ENCODE measurements at places on chromosomes 2 and 18.

GRCh38 chr18:75162467-75162866, 46.5 kb downstream of the PTGR3 start:
- DNase-seq = no peak

DNA sequence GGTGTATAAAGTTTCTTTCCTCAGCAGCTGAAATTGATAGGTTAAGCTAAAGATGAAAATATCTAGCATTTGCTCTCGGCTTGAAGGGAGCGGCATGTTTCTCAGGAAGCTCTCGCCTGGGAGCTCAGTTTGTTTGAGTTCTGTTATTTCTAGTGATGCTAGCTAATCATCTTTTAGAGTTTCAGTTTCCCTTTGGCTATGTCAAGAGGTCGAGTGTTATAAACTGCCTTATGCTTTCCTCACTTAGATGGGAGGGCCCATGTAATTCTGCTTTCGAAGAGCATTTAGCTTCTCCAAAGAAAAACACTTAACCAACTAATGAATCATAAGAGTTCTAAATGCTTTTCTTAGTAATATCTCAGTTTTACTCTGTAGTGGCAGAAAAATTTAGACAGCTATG, 33.6 kb downstream of the PLCL1 start:
- no peak for DNase-seq

DNA sequence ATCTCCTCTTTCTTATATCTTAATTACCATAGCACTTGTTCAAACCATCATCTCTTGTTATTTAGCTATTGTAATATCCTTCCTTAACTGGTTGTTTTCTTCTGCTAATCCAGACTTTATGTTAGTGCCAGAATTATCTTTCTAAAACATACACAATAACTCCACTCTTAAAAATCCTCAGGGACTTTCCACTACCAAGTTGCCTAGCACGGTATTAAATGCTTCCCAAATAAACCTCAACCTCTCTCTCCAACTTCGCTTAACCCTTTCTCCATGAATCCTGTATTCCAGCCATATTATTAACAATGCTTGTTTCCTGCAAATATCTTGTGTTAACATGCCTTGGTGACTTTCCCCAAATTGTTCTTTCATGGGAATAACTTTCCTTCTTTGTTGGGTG, 84.5 kb downstream of the FAM228A start:
- no peak for DNase-seq

DNA sequence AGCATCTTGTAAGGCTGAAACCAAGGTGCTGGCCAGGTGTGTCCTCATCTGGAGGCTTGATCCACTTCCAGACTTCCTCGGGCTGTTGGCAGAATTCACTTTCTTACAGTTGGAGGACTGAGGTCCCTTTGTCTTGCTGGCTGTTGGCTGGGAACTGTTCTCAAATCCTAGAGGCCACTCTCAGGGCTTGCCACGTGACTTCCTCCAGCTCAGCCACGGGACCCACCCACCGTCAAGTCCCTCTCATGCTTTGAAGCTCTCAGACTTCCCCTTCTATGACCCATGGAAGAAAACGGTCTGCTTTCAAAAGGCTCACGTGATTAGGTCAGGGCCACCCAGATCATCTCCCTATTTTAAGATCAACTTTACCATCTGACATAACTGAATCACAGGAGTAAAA, 77.1 kb downstream of the SMAD4 start:
- DNase-seq = peak; percentile 21

GRCh38 chr2:40298026-40298425, 153.9 kb downstream of the SLC8A1 start:
- DNase-seq = no peak

DNA sequence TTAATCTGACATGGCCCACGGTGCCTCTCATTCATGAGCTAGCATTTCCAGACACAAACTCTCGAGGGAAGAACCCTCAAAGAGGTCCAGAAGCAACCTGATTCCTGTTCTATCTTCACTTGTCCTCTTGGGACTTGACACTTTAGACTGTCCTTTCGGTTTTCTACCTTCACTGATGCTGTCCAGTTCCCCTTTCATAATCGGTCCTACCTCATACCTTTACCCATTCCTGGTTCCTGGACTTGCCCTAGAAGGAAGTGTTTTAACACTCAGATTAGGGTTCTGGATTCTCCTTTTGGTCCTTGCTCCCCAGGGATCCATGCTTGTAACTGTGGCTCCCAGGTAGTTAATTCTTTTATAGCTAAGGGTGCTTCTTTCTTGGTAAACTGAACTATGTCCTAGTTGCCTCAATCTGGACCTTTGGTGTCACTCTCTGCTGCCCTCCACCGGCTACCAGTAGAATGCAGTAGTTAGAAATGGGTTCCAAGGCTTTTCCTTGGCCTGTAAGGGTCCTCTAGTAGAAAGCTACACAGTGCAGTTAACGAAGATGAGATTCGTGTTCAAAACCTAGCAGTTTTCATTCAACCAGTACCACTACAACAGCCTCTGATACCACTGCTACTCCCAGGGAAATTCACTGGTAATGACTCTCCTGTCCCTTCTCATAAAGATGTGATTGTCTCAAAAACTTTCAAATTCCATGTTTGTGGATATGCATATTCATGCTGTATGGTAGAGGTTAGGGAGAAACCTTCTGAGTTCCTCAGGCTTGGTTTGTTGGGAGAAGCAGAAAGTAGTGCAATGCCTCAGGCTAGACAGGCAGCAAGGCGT, 178.1 kb upstream of the CYP26B1 start:
- no peak for DNase-seq

DNA sequence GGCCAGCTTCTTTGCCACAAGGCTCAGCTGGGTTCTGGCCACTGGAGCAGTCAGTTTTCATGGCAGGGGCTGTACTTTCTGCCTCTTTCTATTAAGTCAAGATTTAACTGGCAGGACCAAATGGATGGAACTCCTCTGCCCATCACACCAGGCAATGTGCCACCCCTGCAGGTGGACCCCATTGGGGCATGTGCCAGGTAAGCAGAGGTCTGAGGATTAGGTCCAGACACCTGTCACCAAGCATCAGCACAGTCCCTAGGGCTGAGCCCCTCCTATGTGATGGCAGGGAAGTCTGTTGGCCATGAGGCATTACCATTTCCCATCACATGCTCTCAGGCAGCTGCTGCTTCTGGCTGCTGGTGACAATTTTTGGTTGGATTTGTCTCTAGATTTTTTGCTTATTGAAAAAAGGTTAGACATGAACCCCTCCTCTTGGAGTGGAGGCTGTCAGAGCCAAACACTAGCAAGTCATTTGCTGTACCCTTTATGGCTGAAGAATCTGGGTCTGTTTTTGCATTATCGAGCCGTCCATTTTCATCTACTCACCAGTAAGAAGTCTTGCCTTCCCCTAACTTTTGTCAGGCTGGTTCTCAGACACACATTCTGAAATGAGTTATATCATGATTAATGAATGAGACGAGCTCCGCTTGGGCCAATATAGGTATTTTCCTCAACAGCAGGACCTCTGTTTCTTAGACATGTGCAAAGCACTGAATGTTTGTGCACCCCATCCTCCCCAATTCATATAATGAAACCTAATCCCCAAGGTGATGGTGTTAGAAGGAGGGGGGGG, 328.0 kb downstream of the TSN start:
- no peak for DNase-seq

- DNase-seq = no peak
Measured at GRCh38 chr2:68468801-68469200, 1.4 kb downstream of the APLF start.

GRCh38 chr2:40210344-40210967, 241.4 kb downstream of the SLC8A1 start:
- no peak for DNase-seq

DNA sequence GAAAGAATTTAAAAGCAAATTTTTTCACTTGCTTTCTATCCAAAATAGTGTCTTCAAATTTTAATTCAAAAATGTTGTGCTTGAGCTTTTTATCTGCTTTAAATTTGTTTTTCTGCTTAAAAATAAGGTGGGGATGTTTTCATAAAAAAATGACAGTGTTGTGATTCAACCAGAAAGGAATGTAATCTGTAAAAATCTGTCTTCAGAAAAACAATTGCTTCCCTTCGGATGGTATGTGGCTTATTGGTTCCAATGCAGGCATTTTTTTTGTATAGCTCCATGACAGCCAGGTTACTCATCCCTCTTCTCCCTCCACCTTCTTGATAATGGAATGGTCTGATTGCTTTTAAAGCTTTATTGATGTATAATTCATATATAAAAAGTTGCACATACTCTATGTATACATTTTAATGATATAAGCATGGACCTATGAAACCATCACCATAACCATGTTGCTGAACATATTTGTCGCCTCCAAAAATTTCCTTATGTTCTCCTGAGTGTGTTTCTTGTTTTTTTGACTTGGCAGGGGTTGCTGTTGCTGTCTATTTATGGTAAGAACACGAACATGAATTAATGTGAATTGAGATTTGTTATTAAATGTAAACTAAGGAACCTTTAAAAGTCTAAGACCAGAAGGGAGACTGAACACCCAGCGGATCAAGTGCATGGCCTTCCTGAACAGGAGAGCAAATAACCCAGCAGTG, 363.7 kb upstream of the SPHKAP start:
- DNase-seq = no peak

- DNase-seq = no peak
Measured at GRCh38 chr18:47558110-47558750, 306.8 kb upstream of the SKOR2 start.

DNA sequence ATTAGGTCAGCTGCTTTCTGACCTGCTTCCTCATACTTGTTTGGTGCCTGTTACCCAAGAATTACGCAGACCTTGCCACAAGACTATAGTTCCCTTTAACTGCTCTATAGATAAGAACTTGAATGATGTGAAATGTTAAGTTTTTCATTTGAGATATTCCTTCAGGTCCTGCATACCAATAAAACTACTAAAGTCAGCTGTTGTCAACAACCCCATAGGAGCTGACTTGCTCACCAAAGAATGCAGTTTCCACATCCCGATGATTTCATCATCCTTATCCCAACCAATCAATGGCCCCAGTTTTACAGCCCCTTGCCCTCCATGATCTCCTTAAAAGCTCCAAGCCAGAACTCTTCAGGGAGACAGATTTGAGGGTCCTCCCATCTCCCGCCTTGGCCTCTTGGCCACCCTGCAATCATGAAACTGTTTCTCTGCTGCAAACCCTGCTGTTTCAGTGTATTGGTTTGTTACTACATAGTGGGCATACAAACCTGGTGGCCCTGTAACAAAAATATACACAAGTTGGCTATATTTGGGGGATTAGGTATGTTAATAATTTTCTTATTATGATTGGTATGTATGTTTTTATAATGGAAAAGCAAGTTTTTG, 396.3 kb upstream of the CHST9 start:
- no peak for DNase-seq

DNA sequence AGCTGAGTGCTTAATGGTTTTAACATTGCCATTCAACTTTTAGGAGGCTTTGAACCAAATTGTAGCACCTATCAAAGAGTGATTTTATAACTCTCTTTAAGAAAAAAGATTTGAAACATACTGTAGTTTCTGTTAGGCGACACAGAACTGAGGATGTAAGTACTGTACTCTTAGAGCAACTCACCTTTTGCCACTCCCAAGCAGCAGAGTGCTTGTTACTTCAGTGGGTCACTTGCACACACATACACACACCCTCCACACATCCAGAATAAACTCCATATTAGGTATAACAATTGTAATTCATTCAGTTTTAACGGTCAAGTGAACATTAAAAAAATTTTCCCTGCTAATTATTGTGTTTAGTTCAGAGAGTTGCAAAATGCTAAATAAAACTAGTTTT, 118.3 kb downstream of the CAMKMT start:
- no peak for DNase-seq

DNA sequence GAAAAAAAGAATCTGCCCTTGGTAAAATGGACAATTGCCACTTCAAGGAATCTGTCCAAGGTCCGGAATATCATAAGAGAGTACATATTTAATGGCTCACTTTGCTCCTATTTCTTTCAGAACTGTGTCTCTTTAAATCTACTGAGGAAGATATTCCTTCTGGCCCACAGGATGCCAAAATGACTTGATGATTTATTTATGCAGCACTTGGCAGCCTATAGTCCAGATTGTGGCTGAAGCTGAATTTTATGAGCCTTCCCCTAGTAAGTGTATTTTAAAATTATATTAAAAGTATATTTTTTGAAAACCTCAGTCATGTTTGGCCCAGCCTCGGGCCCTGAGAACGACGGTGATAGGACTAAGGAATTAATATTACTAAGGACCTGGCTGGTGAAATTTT, 465.1 kb upstream of the HNRNPA3 start:
- DNase-seq = no peak

GRCh38 chr2:165239856-165240515, 772 bp downstream of the SCN2A start:
- DNase-seq = no peak

DNA sequence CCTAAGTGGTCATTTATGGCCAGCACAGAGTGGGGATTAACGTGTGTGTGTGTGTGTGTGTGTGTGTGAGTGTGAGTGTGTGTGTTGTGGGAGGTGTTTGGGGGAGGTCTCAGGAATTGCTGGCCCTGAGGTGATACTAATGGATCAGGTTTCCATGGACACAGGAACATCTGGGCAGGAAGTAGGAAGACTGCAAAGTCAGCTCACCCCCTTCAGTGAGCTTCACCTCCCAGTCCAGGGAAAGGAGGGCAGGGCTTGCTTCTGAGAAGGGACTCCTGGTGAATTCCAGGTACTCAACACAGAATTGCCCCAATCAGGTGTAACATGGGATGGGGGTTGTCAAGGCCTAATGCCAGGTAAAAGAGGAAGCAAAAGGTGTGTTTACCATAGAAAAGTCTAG, 30.3 kb upstream of the IL1R1 start:
- no peak for DNase-seq

- no peak for DNase-seq
Measured at GRCh38 chr18:7117390-7118355, at the start of gene LAMA1. Gene LAMA1, minus strand, starts transcription at chr18:7117797. Its CDS starts 77 bp downstream, at chr18:7117720.

DNA sequence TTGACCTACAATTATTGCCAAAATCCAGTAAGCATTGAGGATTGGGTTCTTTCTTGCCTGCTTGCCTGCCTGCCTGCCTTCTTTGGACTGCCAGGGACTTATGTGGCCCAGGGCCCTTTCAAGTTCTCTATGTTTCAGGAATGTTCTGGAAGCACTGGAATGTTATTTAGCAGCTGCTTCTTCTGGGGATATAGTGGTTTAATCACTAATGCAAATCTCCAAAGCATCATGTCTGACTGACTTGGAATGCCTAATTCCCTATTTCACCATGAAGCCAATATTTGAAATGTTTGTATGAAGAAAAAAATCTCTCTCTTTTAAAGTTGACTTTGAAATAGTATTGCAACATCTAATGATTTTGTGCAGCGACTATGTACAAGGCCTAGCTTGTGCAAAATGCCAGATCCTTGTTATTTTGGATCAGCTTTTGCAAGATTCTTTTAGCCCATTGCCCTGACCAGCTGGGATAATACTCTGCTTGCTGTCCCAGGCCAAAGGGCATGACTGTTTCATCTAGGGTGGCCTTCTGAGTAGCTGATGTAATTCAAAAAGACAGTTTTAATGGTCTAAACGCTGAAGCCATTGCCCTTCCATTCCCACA, 204.6 kb downstream of the RND3 start:
- no peak for DNase-seq

DNA sequence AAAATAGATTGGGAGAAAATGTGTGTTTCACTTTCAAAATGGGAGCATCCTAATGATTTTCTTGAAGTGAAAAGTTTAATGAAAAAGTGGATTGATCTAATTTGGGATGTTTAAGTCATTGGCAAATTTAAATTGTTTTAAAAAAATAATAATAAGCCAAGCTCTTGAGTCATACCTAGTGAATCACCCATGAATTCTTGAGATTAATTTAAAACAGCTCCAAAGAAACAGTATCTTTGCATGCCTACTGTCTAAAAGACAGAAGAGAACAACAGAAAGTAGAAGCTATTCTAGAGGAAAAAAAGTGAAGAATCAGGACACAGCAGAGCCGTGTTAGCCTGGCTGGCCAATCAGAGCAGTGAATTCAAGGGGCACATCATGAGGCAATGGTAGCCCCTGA, 7.7 kb downstream of the ACVR1C start:
- no peak for DNase-seq
